Stimulated activated CD4-positive, alpha-beta T cell treated with anti-CD3 and anti-CD28 coated beads, Interleukin-2, amount 100 ng/mL, for 24 hours (primary cell): ENCODE measurements at places on chromosomes 12 and 14.

- no peak for DNase-seq
These were observed 53.0 kb downstream of the WSCD2 start for GRCh38 chr12:108182096-108182495.

GRCh38 chr12:105911966-105912365 is 226.8 kb downstream of the NUAK1 start:
- DNase-seq = no peak

DNA sequence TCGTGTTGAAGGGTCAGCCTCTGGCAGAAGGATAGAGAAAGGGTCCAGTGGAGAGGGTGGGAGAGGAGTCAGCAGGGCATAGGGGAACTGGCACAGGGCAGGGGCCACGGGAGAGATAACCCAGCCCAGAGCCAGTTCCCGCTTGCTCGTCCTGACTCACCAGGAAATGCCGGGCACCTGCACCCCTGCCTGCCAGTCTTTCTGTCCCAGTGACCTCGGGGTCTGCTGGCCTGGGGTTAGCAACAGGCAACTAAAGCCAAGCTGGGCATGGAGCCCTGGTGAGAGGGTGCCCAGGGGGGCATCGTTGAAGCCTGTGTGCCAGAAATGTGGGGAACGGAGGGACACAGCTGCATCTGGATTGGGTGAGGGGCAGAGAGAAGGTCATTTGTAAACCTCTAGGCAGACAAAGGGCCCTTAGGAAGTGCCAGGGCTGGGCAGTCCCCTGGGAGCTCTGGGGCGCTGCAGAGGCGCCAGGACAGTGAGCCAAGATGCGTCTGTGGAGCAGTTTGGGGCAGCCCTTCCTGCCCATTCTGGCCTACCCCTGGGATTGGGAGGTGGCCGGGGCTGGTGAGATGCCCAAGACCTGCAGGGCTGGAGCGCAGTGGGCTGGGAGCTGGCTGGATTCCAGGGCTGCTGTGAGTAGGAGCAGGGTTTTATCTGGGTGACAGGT is 5.5 kb downstream of the TNFAIP2 start:
- DNase-seq = no peak

DNA sequence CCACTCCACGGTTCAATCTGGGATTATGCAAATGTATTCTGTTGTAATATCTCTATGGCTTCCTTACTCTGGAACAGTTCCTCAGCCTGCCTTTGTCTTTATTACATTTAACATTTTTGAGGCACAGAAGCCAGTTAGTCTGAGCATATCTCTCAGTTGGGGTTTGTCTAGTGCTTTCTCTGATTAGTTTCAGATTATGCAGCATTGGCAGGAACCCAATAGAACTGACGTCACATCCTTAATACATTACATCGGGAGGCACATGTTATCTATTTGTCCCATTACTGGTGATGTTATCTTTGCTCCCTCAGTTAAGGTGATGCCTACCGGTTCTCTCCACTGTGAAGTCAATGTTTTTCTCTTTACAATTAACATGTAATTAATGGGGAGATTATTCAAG is 62.4 kb downstream of the PPM1A start:
- no peak for DNase-seq

DNA sequence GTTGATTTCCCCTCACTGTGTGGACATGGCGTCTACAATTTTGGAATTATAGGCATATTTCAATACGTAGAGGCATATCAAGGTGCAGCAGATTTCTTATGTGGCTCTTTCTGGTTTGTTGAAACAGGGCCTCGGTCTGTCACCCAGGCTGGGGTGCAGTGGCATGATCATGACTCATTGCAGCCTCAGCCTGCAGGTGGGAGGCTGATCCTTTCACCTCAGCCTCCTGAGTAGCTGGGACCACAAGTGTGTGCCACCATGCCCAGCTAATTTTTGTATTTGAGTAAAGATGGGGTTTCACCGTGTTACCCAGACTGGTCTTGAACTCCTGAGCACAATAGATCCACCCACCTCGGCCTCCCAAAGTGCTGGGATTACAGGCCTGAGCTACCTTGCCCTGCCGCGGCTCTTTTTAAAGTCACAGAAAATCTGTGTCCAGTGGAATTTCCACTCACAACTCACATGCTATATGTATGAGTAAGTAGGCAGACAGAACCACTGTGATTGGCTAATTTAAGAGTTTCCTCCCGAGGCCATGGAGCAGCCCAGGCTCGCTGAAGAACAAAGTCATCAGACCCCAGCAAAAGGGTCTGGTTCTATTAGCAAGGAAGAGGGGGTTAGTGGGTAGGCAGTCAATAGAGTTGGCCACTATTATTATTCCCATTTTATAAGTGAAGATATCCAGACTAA is 9.1 kb downstream of the GNG2 start:
- DNase-seq = peak; percentile 61

DNA sequence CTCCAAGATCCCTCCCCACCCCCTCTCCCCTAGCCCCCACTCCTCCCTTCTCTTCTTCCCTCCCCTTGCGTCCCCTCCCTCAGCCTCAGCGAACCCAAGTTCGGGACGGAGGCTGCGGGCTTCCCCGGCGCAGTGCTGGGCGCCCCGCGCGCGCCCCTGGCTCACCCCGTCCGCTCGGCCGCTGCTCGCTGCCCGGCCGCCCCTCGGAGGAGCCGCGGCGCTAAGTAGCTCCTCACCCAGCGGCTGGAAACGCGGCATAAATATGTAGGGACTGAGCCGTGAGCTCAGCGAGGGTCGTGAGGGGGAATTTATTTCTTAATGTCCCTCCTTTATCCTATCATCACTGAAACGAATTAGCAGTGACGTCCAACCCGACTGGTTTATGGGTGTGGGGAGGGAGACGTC is at the start of gene NOS1:
NOS1 (minus strand) TSS at position 280 of the 405 bp plus-strand sequence. CDS start 30,557 bp downstream, outside the sequence.
- no peak for DNase-seq

DNA sequence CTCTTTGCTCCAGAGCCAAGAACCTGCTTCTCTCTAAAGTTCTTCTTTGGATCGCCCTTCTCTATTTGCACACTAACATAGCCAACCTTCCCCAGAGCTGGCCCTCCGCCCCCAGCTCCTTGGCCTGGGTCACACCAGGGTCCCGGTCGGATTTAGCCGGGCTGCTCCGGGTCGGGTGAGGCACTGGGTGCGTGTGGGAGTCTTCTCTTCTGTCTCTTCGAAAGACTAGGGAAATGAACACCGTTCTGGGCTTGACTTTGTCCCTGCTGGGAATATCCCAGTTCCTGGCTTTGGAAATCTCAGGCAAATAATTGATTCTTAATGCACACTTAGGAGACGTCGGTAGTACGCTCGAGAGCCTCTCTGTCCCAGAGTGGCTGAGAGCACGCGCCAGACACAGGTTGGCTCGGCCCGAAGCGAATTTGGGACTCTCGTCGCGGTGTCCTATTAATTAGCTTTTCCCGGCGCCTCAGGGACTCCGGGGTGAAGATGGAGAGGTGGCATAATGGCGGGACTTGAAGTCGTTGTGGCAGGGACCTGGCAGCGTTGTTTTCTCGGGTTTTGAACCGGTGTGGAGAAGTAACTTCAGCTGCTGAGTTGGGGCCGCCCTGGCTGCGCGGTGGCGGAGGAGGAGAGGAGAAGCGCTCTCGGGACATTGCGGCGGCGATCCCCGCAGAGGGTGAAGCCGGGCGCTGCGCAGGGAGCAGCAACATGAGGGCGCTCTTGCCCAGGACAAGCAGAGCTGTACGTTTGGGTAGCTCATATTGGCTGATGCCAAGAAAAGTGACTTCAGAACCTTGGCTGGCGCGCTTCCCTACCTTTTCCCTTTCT is 7.5 kb downstream of the FOXG1 start:
- DNase-seq = no peak

- DNase-seq = no peak
These were observed 83.9 kb downstream of the ADCK1 start for GRCh38 chr14:77883847-77884238.

DNA sequence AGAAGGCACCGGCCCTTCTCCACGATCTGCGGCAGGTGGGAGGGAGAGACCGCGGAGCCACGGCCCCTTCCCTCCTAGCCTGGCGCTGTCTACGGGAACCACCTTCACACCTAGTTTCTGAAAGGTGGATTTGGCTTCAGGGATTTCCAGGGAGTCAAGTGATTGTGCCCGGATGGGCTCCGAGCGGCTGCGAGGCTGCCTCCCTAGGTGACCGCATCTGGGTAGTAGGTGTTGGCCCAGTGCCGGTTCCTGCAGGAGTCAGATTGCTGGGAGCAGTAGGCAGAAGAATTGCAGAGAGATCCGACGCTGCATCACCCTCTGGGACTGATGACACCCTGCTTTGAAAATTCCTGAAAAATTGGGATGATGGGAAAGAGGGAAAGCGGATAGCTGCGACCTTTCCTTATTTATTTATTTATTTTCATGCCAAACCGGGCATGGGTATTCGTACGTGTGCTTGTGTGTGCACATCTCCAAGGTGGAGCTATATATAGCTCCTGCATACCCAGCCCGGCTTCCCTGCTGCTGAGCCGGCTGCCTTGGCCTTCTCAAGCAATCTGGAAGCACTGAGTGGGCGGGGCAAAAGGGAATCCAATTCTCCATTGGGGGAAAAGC is 1.1 kb downstream of the CNTN1 start:
- DNase-seq = no peak

DNA sequence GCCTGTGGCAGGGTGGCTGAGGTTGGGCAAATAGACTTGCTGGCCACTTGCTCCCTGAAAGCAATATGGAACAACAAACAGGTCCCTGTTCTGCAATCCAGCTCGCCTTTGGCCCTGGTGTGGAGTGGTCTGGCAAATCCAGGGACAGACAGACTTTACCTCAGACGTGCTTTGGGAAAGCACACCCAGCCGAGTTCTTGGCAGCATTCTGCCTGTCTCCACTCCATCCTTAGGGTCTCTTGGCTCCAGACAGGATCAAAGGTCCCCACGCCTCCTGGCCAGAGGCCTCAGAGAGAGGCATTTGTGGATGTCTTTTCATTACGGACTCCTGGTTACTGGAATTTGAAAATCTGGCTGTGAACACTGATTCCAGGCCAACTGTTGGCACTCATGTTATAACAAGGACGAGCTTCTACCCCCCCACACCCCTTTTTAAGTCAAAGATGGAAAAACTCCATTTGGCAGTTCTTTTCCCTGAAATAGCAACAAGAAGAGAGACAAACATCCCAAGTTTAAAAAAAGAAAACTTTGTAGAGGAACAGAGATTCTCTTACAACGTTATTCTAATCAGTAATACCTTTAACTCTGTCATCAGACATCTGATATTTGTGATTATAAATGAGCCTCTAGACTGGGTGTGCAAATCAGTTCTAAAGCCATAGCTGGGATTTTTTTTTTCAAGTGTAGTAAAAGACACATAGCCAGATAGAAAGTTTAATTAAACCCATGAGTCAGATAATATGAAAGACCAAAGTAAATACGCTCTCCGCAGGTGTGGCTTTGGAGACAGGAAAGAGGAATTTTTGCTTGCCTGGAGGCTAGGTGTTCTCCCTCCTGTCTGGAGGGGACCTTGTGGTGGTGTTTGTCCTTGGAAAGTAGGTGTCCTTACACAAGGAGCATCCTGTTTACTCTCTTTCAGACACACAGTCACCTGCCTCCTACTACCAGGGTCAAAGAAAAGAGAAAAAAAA is 60.7 kb downstream of the GALNT8 start:
- DNase-seq = no peak

DNA sequence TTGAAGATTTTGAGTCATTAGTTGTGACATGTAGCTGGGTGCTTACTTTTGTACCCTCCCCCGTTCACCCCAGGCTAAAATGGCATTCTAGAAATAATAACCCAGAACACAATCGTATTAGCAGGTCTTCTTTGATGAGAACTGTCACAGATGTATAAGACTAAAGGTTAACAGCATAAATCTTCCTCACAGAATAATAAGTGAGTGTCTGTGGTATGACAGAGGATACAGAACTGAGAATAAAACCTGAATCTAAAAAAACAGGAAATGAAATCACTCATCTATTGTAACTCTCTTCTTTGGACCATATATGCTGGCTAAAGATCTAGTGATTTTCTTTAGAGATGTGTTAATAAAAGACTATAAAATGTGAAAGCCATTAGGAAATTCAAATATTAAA is 746.6 kb downstream of the LRFN5 start:
- DNase-seq = no peak

GRCh38 chr12:81077329-81077685 is 572 bp upstream of the ACSS3 start:
- no peak for DNase-seq

DNA sequence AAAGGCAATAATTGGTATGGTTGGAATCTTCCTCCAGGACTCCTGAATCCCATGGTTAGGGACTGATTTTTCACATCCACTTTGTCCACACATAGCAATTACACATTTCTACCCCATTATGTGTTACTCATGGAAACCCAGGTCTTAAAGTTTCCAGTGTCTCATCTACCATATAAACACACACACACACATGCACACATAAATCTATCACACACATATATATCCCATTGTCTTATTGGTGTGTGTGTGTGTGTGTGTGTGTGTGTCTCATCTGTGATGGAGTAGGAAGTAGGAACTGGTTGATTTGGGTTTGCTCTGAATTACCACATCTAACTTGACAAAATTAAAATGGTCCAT is 525.4 kb downstream of the FUT8 start:
- no peak for DNase-seq
